Dorsolateral prefrontal cortex (tissue), 122 donors: ENCODE measurements at places on chromosomes 2 and 18.

DNA sequence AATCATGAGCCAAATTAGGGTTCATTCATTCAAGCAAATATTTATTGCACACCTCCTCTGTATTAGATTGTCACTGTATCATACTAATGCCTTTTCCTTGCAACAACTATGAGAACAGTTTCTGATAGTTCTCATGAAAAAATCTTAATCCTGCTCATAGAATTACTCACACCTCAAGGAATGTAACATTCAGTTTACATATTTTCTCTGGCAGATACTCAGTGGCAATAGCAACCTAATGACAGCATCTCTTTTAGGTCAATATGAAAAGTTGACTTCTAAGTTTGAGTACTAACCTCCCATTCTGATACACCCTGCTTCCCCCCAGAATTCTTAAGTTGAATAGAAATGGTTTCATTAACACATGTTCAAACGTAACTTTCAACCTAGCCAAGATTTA lies 132.0 kb downstream of the VWC2L start:
- DNase-seq, result no peak

DNA sequence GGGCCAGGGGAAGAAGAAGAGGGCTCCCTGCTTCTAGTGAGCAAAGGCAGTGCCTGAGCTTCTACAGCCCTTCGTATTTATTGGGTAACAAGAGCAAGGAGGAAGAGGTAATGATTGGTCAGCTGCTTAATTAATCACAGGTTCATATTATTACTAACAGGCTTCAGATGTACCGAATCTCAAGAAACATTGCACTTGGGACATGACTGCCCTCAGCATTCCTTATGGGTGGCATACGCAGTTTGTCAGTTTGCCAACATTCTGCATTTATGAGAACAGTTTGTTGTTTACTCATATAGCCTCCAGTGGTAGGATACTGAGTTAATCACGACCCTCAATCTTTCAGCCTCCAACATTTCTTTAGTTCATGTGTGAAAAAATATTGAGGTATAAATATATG lies 84.5 kb downstream of the HIBCH start:
- no peak for DNase-seq

DNA sequence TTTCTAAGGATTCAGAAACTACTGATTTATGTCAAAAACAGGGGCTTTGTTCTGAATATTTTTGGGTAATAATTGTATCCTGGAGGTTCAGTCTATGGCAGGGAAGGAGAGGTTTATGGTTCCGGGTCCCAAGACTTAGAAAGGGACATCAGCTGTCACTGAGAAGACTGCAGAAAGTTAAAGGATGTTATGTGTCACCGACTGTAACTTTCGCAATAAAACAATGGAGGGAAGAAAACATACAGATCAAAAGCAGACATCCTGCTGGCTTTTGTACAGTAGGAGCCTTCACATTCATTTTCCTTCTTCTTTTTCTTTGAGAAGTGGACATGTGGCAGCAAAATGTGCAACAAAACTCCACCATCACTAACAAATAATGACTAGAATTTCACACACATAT lies 900.7 kb upstream of the SOX11 start:
- DNase-seq, result no peak

GRCh38 chr2:158889135-158889853 lies 79.1 kb upstream of the TANC1 start:
- no peak for DNase-seq

- no peak for DNase-seq
Observed at GRCh38 chr18:79935098-79935480, 16.4 kb downstream of the SLC66A2 start.

GRCh38 chr2:165792104-165792454 lies 2.0 kb downstream of the GALNT3 start:
- no peak for DNase-seq

GRCh38 chr2:173462892-173463840 lies 108.5 kb downstream of the CDCA7 start:
- DNase-seq, result no peak

GRCh38 chr18:22285361-22286140 lies 116.2 kb downstream of the GATA6 start:
- DNase-seq, result no peak

GRCh38 chr2:43754180-43754579 lies 19.7 kb upstream of the DYNC2LI1 start:
- no peak for DNase-seq

DNA sequence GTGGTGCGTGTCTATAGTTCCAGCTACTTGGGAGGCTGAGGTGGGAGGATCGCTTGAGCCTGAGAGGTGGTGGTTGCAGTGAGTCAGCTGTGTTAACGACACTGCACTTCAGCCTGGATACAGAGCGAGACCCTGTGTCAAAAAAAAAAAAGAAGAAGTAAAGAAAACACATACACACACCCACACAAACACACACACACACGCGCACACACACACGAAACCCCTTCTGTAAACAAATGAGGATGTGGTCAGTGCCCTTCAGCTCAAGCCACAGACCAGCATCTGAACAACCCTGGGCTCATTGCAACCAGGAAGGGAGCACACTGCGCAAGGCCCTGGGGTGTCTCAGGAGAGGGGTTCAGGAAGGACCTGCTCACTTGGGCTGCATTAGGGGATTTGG lies 47.9 kb upstream of the KCNF1 start:
- no peak for DNase-seq
